ENCODE measurements at places on chromosomes 2 and 18.
A peak's percentile ranks its signal among the peaks of the same experiment; 100 is the strongest.

DNA sequence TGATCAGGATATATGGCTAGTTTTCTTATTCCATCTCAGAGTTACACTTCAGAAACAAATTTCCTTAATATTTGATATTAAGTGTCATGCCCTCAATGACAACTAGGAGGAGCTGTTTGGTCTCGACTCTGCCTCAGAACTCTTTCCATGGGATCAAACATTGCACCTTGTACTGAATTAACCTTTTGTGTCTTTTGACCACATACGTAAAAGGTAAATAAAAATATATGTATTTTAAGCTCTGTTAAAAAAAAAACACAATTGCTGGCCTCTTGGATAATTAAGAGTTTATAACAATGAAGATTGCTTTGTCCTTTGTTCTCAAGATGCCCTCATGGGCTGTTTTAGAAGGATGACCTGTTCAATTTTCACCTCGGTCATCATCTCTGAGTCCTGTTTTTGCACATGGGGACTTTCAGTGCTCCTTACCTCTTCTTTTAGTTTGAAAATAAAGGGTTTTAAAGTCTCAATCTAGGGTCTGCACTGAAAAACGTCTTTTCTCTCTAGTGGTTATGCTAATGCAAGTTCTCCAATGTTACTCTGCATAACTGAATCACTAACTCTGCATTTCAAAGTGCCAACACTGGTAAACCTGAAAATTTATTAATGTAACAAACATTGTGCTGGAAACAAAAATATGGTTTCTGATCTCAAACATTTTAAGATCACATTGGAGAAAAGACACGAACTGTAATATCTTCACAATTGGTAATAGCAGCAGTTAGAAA, 18.8 kb upstream of the FN1 start:
- DNase-seq, result no peak

DNA sequence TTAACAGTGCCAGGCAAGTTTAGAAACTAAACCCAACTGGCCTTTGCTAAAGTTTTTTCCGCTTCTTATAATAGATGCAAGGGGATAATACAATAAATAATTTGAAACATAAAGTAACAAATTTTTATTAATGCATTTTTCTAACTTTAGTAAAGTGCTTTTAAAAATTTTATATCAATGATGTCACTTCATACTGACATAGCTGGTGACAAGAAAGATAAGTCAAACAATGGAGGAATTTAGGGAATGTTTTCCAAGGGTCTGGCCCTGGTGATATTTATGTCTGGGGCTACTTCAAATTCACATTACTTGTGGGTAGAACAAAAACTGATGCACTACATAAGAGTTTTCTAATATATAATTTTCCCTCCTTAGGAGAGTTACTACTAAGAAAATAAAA, 61.2 kb upstream of the CBLN2 start:
- no peak for DNase-seq

GRCh38 chr2:222576171-222577081, 79.5 kb downstream of the FARSB start:
- no peak for DNase-seq

DNA sequence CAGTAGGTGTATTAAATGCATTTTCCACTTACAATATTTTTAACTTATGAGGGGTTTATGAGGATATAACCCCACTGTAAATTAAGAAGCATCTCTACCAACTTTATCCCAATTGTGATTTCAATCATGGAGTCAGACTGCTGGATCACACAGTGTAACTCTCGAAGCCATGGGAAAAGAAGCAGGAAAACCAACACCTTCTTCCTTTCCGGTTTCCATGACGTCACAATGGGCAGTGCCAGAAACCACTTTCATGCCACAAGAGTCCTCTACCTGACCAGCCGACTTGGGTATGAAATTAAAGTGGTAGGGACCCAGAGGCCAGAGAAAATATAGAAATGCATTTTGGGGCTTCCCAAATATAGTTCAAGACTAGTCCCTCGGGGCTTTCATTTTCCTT, 4.2 kb downstream of the RNF152 start:
- no peak for DNase-seq

DNA sequence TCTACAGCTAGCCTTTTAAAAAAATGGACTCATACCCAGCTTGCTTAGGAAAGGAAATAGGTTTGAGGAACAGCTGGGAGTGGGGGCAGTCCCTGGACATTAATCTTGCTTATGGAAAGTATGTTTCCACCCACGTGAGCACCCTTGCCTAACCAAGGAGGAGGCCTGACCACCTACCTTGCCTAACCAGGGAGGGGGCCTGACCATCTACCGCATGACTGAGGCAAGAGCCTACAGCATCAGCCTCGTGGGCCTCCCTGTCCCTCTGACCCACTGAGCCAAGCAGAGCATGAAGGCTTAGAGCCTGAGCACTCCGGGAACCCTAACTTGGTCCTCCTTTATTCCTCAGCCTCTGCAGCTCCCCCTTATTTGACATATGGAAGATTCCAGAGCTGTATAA, 20.2 kb downstream of the PRKAG3 start:
- DNase-seq, result no peak

DNA sequence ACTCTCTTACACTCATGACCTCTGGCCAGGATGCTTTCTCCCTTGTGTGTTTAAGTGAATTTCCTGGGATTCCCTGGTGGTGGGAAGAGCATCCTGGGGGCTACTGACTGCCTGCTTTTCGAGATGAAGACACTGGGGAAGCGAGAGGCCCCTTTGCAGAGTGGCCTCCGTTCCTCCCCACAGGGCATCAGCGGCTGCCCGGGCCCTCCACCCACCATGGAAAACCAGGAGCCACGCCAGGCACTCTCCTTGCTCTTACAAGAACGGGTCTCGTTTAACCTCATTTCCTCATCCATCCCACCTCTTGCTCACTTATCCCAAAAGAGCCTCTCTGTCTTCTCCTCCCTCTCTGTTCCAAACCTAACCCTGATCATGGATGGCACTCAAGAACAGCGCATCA, 17.8 kb downstream of the CHST10 start:
- DNase-seq, result no peak

DNA sequence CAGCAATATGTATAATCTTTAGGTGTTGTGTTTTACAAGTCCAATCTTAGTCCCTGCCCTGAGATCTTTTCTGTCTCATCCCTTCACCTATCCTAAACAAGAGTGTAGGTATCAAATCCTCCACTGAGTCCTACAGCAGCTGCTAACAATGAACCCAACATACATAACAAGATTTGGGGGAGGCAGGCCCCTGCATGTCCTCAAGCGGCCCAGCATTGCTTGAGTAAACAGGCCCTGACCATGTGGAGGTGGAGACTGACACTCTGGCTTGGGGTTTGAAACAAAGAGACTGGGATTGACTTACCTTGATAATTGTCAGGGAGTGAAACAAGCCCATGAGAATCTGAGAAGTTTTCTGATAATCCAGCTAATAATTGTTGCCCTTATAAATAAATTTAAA, 213.4 kb downstream of the STK39 start:
- no peak for DNase-seq

DNA sequence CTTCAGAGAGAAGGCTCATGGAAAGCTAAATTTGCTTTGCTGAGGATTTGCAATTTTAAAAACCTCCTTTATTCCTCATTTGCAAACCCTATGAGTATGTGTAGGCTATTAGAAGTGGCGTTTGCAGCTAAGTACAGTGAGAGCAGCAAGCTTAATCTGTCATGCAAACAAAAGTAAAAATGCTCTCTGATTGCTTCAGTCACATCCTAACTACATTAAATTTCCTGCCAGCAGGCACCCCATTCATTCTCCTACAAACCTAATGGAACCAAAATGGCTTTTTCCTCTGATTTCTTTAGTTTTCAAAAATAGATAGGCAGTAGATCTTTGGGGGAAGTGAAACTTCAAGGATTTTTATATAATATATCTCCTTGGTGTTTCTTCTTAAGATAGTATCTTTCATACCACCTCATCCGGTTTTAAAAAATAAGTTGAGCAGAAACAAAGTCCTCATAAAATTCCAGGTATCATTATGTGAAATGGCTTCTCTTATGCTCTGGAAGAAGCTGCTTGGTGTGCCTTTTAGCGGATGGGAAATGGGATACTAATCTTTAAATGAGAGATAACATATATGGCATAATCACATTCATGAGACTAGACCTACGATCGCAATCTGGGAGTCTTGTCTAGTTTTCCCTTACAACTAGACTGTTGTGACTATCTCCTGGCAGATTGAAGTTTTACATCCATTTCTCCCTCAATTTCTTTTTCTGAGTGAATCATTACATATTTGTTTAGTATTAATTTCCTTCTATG, 49.1 kb downstream of the CLIP4 start:
- no peak for DNase-seq

GRCh38 chr18:63083555-63083954, 236.0 kb downstream of the BCL2 start:
- no peak for DNase-seq

DNA sequence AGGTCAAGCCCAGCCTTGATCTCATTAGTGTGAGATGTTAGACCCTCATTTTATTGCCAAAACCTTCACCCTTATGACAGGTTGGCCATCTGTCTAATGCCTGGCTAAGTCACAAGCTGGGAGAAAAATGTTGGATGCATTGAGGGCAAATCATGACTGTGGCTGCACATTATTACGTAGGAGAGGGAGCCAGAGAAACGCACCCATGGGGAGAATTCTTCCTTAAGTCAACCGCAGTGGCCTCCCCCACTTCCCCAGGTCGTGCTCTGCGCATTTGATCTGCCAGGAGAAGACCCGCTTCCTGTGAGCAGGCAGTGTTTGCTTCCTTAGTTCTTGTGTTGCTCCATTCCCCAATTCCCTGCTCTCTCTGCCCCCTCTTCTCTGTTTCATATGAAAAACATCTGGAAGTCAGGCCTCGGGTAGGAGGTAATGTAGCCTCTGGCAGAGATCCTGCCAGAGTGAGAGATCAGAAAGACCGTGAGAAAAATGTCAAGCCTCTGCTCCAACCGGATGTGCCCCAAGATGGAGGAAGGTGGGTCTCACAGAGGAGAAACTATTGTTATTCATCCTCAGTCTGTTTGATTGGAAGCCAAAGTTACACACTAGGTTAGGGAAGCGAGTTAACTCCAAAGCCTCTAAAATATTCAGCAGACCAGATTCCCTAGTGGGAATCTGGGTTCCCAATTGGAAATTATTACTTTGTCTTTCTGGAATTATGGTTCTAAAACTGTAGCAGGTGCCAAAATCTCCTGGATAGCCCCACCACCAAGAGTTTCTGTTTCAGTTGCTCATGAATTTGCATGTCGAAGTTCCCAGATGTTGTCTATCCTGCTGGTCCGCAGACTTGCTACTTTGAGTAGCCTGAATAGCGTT, 144.3 kb upstream of the PELI1 start:
- peak; percentile 41 for DNase-seq

- DNase-seq, result no peak
These were observed 18.8 kb downstream of the HJURP start for GRCh38 chr2:233835230-233836186.

- no peak for DNase-seq
These were observed 130.3 kb upstream of the LHCGR start for GRCh38 chr2:48885841-48886240.
